ENCODE measurements at places on chromosomes 11 and 22.

DNA sequence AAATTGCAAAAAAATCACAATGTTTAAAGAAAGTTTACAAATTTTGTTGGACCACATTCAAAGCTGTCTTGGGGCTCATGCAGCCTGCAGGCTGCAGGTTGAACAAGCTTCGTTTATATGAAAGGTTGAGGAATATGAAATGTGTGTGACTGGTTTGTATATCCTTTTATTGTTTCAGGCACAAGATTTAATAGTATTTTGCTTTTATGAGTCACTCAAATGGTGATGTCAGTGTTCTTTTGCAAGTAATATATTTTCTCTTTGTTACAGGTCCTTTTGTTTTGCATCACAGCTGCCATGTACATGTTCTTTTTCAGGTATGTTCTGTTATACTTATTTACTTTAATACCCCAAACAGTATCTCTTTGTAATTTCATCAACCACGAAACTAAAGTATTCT, 198.6 kb downstream of the TMEM135 start:
- no peak for ATAC-seq

GRCh38 chr11:29481738-29482137, 535.1 kb downstream of the KCNA4 start:
- ATAC-seq: no peak

GRCh38 chr11:109123816-109124787, 297.9 kb upstream of the C11orf87 start:
- no peak for ATAC-seq

DNA sequence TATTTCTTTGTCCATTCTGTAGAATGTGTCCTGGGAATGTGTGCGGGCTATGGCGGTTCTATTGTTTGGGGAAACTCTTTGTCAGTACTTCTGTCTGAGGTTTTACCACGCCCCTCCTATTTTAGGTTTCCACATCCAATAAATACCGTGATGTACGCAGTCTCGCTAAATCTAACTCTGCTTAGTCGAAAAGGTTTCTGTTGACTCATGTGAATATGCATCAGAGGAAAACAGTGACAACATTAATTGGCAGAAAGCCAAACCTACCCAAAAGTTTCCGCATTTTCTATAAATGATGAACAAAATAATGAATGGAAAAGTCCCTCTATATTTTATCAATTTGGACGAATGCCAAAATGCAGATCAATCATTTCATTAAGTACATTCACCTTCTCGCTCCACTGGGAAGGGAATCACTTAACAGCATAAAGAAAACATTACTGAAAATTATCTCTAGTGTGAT, 143.4 kb downstream of the MAML2 start:
- ATAC-seq: no peak

DNA sequence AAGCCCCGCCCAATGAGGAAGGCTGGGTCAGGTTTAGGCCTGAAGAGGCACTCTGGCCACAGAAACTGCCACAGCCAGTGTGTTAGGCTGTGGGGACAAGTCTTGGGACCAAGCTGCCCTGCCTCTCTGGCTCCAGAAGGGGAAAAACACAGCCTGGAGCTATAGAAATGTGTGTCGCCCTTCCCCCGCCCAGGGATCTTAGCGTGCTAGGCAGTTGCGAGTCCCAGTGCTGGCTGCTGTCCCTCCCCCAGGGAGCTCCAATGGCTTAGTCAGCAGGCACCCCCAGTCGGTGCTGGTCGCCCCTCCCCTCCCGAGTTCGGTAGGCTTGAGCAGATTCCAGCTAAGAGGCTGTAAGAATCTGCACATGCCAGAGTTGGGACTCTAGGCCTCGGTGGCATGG, 99.5 kb upstream of the API5 start:
- no peak for ATAC-seq

DNA sequence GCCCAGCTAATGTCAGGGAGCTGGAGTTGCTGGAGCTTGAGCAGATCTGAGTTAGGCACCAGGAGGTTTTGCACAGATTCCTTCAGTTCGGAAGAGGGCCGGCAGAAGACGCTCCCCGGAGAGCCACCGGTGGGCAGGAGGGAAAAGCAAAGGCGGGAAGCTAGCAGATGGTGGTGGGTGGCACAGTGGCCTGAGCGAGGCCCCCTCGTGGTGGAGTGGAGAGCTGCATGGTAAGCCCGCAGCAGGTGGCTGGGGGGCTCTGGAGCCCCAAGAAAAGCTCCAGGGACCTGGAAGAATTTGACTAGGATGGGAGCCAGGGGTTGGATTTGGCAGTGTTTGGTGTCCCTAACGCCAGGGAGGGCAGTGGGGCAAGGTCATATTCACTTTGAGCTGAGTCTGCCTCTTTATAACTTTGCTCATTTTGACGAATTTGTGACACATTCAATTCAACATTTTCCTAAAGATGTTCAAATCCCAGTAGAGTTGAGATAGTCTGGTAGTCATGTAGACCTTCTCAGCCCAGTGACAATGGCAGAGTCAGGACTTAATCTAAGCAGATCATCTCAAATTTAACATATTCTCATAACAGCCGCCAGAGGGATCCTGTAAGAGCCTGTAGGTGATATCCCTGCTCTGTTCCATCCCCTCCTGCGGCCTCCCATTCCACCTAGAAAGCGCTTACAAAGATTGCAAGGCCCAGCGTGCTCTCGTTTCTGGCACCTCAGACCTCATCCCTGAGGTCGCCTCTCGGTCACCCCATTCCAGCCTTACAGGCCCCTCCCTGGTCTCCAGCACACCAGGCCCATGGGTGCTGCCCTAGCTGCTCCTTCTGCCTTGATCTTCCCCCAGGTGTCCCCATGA, 57.9 kb downstream of the TRIM29 start:
- ATAC-seq: no peak

GRCh38 chr11:22244986-22245592, 52.2 kb downstream of the ANO5 start:
- ATAC-seq: peak; percentile 60

- ATAC-seq: no peak
These were observed 49.5 kb upstream of the OR9Q1 start for GRCh38 chr11:57974132-57974531.

GRCh38 chr11:66556086-66556485, 9.4 kb downstream of the ACTN3 start:
- ATAC-seq: no peak

Measured in esophagus mucosa (tissue), 1 donor.